ENCODE measurements at places on chromosomes 4 and X.

DNA sequence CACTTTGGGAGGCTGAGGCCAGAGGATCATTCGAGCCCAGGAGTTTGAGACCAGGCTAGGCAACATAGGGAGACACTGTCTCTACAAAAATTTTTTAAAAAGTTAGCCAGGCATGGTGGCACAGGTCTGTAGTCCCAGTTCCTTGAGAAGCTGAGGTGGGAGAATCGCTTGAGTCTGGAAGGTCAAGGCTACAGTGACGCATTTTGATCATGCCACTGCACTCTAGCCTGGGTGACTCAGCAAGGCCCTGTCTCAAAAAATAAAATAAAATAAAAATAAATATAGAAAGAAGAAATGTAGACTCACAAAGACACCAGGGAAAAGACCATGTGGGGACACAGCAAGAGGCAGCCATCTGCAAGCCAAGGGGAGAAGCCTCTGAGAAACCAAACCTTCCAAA is 42.3 kb upstream of the SLC7A3 start:
- no peak for DNase-seq

DNA sequence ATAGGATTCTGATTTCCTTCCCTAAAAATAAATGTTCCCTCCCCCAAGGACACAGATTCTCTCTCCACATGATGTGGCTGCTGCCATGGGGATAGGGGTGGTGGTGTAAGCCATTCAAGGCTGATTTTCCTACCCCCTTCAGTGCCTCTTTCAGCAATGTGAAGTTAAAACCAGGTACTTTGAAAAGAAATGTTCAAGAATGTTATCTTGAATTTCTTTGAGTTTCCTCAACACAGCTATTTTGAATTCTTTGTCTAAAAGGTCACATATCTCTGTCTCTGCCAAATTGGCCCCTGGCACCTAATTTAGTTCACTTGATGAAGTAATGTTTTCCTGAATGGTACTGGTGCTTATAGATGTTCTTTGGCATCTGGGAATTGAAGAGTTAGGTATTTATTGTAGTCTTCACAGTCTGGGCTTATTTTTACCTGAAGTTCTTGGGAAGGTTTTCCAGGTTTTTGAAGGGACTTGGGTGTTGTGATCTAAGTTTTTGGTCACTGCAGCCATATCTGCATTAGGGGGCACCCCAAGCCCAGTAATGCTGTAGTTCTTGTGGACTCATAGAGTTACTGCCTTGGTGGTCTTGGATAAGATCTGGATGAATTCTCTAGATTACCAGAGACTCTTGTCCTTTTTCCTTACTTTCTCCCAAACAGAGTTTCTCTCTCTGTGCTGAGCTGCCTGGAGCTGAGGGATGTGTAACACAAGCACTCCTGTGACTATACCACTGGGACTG is 7.6 kb upstream of the DIPK2B start:
- DNase-seq = no peak

GRCh38 chr4:73866246-73866645 is 2.9 kb upstream of the CXCL1 start:
- DNase-seq = no peak

DNA sequence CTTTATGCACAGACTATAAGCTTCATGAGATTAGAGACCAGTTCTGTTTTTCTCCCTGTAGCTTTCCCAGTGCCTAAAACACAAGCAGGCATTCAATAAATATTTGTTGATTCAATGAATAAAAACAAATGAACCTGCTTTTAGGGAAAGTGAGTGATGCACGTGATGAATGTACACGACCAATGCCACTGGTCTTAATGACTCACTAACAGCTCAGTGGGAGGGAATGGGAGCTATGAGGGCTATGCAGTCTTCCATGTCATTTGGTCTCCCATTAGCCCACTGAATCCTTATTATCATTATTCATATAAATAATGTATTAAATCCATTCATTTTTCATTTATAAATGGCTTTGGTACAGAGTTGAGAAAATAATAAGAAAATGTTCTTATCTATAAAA is 247.4 kb downstream of the FBXO8 start:
- DNase-seq = no peak

GRCh38 chrX:72110876-72111708 is 20.6 kb downstream of the RTL5 start:
- no peak for DNase-seq

DNA sequence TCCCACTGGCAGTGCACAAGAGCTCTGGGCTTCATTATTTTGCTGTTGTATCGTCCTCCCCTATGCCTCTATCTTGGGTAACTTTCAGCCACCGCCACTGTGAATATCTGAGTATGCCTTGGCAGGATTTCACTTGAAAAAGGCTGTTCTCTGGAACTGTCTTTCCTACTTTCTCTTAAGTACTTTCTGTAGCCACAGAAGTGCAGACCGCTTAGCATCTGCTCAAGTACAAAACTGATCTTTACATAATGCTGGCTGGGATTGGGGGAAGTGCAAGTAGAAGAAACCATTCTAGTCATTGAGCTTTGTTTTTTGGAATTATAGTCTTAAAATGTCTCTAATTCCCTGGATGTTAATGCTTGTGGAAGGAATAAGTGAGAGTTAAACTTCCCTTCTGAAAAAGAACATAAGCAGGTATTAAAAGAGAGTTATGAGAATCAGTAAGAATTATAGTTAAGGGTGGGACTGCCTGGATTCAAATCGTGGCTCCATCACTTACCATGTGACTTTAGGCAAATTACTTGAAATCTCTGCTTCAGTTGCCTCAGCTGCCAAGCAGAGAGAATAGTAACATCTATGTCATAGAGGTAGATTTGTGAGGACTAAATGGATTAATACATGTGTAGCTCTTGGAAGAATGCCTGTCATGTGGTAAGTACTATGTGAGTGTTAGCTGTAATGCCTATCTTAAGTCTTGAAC is 77.5 kb downstream of the MID1IP1 start:
- no peak for DNase-seq

Measured in stimulated activated CD4-positive, alpha-beta T cell treated with anti-CD3 and anti-CD28 coated beads, Interleukin-4, amount 100 ng/mL, for 24 hours (primary cell).